Activated naive CD8-positive, alpha-beta T cell treated with anti-CD3 and anti-CD28 coated beads, Interleukin-2, amount 10 ng/mL, durations not matched to agents 7 days and 5 days (primary cell): ENCODE measurements at places on chromosomes 1 and 21. TPM values are rescaled to one million over a fixed set of nuclear protein-coding genes. Genes with fewer than 3 reads are reported as not detected.

DNA sequence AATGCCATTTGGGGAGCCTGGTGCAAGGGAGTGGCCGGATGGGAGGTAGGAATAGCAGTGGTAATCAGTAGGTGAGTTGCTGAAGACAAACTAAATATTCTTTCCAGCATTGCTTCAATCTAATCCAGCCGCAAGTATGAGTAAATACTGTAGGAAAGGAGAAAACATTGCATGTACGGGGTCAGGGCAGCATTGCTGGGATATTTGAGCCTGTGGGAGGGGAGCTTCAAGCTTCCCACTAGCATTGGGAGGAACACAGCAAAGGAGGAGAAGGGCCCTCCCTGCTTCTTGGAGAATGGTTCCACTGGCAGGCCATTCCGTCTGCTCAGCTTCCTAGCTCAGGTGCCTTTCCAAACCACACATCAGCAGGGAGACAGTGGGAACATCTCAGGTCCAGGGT, 15.2 kb downstream of the CAPN2 start:
- no peak for DNase-seq

DNA sequence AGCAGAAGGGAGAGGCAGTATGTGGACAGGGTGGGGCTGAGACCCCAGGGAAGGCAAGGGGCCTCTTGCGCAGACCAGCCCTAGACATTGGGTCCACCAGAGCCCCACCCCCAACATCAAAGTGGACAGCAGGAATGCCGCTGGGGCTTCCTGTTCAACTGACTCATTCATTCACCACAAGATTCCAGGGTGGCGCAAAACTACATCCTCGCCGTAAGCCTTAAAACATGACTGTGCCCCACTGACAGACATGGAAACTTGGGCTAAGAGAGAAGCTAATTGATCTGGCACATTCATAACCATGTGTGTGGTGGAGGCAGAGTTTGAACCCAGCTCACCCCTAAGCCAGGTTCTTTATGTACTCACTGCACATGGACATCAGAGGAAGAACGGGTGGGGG, 14.0 kb downstream of the COL16A1 start:
- no peak for DNase-seq

GCSAML gene
- total RNA-seq = not detected

GRCh38 chr1:163172596-163172995, 30.1 kb downstream of the RGS5 start:
- no peak for DNase-seq
